Thoracic aorta (tissue), 2 donors: ENCODE measurements at places on chromosomes 11 and 22.

GRCh38 chr11:2928605-2929530 is at the start of gene PHLDA2:
Gene PHLDA2 (minus strand): TSS chr11:2929420. CDS start chr11:2929364, 56 bp downstream.
- H3K27ac ChIP-seq = peak within 1 kb of the TSS; percentile 67
- H3K36me3 ChIP-seq = no peaks in the 10 kb centered on the region
- H3K4me3 ChIP-seq = peak within 1 kb of the TSS; percentile 85
- DNase-seq = no peak
- no peaks in the 10 kb centered on the region for H3K27me3 ChIP-seq

DNA sequence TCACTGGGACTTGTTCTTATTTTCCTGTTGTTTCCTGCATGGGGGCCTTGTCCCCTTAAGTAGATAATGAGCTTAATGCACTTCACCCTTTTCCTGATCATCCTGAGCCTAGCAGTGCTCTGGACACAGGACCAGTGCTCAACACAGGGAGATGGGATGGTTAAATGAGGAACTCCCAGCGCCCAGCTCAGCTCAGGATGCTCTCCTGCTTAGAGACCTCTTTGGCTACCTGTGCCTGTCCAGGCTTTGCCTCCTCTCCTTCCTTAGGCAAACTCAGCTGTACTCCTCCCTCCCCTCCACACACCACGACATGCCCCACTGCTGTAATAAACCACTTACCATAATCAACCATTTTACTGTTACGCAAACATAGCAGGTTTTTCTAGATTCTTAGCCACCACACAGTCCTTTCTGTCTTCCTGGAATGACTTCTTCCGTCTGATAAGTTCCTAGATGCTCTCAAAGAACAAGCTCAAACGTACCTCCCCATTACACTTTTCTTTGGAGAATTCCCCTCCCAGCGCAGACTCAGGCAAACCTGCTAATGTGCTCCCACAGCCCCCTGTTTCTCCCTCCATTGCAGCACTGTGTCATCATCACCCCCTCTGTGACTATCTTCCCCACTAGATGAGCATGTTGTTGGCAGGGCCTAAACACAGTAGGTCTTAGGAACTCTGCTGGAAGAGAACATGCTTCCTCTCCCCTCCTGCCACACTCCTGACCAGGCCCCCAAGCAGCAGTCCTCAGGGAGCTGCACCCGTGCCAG is 113.6 kb downstream of the MICAL2 start:
- peaks cover 39% of the 10 kb centered on the region for H3K4me1 ChIP-seq
- peaks cover 79% of the 10 kb centered on the region for H3K36me3 ChIP-seq
- H3K27ac ChIP-seq = peak overlapping the region; percentile 95

DNA sequence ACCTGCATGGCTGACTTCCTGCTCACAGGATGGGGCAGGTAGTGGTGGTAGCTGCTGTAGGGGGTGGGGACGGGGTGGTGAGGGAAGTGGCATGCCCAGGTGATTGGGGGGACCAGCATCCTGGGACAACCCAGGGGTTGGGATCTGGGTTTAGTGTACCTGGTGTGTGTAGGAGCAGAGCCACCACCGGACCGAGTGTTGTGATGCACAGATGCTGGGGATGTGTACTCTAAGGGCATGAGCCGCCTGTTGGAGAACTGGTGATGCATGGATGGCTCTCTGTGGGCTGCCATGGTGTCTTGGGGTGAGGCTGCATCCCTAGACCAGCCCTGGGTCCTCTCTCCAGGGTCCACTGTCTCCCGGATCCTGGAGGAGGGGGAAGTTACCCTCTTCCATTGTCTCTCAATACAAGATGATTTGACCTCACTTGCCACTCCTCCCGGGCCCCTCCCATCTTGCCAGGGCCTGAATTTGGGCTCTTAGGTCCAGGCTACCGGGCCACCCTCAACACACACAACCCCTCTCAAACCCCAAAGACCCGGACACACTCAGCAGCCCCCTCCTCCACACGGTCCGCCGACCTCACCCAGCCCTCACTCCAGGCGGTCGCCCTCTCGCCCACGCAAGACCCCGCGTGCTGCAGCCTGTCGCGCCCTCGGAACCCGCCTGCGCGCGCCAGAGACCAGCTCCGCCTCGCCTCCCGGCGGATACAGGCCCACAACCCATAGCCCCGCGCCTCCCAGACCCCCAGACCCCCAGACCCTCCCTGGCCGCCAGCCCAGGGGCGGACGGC is 619 bp downstream of the LRRC75B start:
- DNase-seq = no peak
- peak overlapping the region; percentile 82 for H3K27ac ChIP-seq
- peaks cover 22% of the 10 kb centered on the region for H3K4me1 ChIP-seq
- H3K27me3 ChIP-seq = no peaks in the 10 kb centered on the region
- peak overlapping the region; percentile 75 for H3K4me3 ChIP-seq

DNA sequence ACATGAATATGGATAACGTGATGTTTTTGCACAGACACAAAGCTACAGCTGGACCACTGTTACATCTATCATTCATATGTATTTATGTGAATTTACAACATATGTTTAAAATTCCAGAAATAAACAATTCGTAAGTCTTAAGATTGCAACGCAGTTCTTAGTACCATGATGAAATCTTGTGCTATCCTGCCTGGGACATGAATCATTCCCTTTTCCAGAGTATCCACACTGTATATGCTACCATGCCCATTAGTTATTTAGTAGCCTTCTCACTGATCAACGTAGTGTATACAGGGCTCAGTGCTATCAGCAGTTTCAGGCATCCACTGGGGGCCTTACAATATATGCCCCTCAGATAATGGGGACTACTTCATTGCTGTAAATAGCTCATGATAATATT is 4.3 kb downstream of the ATL3 start:
- H3K4me3 ChIP-seq = peak overlapping the region; percentile 94
- peak overlapping the region; percentile 99 for H3K27ac ChIP-seq
- no peak for DNase-seq
- peaks cover 65% of the 10 kb centered on the region for H3K4me1 ChIP-seq
- no peaks in the 10 kb centered on the region for H3K36me3 ChIP-seq

GRCh38 chr11:1368966-1369365 is 20.8 kb upstream of the BRSK2 start:
- no peak for DNase-seq
- H3K27me3 ChIP-seq = no peaks in the 10 kb centered on the region
- no peaks in the 10 kb centered on the region for H3K4me1 ChIP-seq

GRCh38 chr11:71075871-71076420 is 176.4 kb downstream of the SHANK2 start:
- H3K27ac ChIP-seq = no peak overlapping the region
- no peaks in the 10 kb centered on the region for H3K27me3 ChIP-seq
- no peaks in the 10 kb centered on the region for H3K4me1 ChIP-seq
- no peaks in the 10 kb centered on the region for H3K36me3 ChIP-seq
- no peak overlapping the region for H3K4me3 ChIP-seq
- DNase-seq = no peak

DNA sequence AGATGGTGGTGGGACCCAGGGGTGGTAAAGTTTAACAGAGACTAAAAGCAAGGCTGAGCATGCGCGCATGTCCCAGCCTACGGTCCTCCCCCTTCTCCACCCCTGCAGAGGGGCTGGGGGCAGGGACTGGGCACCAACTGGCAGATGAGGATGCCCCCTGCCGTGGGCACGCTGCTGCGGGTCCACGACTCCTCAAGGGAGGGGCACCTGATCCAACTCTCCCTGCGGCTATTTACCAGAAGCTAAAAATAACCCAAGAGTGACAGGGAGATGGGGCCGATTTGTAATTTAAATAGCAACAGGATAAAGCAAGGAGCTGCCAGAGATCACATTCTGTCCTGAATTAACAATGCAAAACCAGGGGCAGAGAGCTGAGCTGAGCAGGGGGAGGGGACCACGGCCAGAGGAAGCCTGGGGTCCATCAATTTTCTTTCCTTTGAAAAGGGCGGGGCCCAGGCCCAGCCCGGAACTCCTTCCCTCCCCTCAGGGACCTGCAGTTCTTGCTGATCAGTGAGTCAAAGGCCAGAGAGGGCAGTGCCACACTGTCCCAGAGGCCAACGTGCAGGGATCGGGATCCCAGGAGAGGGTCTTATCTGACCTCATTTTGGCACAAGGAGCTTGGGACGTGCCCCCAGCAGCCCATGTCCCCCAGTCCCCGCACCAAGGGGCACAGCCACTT is 8.1 kb upstream of the DGKZ start:
- no peak overlapping the region for H3K27ac ChIP-seq
- DNase-seq = no peak
- H3K4me1 ChIP-seq = no peaks in the 10 kb centered on the region

DNA sequence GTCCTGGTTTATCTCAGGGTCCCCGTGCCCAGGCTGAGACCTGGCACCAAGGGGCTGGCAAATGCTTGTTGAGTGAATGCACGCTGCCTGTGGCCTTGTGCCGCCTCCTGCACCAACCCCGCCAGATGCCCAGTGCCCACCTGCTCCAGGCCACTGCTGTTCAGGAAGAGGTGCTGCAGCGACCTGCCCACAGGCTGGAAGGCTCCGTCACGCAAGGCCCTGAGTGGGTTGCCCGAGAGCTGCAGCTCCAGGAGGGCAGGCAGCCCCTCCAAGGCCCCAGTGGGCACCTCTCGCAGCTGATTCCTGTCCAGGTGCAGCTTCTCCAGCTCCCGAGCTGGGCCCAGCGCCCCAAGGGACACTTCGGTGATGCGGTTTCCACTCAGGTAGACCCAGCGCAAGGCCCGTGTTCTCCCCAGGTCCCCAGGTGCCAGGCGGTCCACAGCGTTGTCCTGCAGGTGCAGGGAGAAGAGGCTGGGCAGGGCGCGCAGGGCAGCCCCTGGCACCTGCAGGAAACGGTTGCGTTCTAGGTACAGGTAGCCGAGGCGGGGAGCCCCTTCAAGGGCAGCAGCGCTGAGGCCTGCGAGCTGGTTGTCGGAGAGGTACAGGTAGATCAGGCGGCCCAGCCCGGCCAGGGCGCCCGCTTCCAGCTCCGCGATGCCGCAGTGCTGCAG is 3.6 kb downstream of the CHADL start:
- H3K4me3 ChIP-seq = peak overlapping the region; percentile 67
- DNase-seq = no peak
- H3K36me3 ChIP-seq = no peaks in the 10 kb centered on the region
- peaks cover 14% of the 10 kb centered on the region for H3K4me1 ChIP-seq

DNA sequence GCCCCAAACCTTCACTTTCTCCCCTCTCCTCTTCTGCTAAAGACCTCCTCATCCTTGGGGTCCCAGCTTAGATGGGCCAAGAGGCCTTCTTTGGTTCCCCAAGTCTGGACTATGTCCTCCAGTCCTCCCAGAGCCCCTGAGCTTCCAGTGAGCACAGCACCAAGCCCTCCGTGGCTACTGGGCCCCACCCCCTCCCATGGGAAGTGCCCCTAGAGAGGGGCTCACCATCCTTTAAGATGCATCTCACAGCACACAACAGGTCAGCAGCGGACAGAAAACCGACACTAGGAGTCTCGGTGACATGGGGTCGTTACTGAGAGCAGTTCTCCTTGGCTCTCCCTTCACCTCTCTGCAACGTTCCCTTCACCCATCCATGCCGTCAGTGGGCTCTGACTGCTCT is 2.7 kb downstream of the LRRC32 start:
- H3K4me3 ChIP-seq = peak overlapping the region; percentile 76
- H3K4me1 ChIP-seq = peaks cover 63% of the 10 kb centered on the region
- H3K27ac ChIP-seq = peak overlapping the region; percentile 48
- H3K36me3 ChIP-seq = peaks cover 12% of the 10 kb centered on the region

DNA sequence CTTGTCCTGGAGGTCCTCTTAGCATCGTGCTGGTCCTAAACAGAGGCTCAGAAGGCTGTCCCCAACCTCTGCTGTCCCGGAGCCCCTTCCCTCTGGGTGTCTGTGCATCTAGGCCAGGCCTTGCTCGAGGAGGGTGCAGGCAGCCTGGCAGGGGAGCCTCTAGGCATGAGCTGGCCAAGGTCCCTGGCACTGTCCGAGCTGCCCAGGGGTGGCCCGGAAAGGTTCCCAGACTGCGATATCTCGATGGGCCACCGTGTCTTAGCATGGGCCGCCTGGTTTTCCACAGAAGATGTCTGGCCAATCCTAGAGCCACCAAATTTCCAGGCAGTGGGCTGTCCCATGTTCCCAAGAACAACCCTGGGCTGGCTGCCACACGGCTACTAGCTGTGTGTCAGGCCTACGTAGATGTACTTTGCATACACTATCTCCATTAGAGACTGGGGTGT is 24.6 kb upstream of the SMIM38 start:
- peak overlapping the region; percentile 74 for H3K27ac ChIP-seq
- no peak overlapping the region for H3K4me3 ChIP-seq
- H3K27me3 ChIP-seq = no peaks in the 10 kb centered on the region
- peak; percentile 54 for DNase-seq
- no peaks in the 10 kb centered on the region for H3K36me3 ChIP-seq

- H3K27me3 ChIP-seq = no peaks in the 10 kb centered on the region
- H3K4me1 ChIP-seq = no peaks in the 10 kb centered on the region
- H3K4me3 ChIP-seq = no peak overlapping the region
- no peak for DNase-seq
- H3K27ac ChIP-seq = no peak overlapping the region
Measured at GRCh38 chr11:57249384-57250319, 12.6 kb upstream of the APLNR start.

DNA sequence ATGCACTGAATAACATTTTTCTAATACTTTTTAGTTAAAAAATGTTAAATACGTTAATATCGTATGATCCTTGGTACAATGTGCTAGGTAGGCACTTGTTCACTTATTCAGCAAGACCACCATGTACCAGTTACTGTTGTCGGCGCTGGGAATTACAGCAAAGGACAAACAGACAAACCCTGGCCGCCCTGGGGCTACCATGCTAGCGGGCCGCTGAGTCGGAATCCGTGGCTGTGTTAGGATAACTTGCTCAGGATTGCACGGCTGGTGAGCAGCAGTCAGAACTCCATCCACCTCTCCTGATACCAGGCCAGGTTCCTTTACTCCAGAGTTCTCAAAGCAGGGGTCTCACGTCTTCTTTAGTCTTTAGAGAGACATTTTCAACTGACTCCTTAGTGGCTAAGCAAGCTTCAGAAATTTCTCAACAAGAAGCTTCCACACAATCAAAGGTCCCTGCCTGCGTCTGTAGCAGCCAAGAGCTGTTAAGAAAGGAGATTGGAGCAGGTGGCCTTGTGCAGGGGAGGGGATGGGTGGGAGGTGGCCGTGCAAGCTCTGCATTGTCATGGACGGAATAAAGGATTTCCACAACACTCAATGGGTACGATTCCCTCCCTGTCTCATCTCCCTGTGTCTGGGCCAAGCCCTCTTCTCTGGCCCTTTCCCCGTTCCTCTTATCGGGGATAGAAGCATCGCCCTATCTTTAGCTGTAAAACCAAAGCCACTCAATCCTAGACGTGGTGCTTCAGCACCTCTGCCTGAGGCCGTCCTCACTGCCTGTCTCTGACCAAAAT is 39.8 kb upstream of the NNMT start:
- H3K4me3 ChIP-seq = peak overlapping the region; percentile 7
- H3K36me3 ChIP-seq = peaks cover 37% of the 10 kb centered on the region
- no peak for DNase-seq
- H3K4me1 ChIP-seq = peaks cover 81% of the 10 kb centered on the region
- H3K27me3 ChIP-seq = no peaks in the 10 kb centered on the region

GRCh38 chr22:49648053-49648452 is 179.6 kb downstream of the BRD1 start:
- H3K36me3 ChIP-seq = no peaks in the 10 kb centered on the region
- no peak for DNase-seq
- H3K4me1 ChIP-seq = no peaks in the 10 kb centered on the region
- no peak overlapping the region for H3K4me3 ChIP-seq
- no peak overlapping the region for H3K27ac ChIP-seq
